ENCODE measurements at places on chromosomes 5 and 9.

DNA sequence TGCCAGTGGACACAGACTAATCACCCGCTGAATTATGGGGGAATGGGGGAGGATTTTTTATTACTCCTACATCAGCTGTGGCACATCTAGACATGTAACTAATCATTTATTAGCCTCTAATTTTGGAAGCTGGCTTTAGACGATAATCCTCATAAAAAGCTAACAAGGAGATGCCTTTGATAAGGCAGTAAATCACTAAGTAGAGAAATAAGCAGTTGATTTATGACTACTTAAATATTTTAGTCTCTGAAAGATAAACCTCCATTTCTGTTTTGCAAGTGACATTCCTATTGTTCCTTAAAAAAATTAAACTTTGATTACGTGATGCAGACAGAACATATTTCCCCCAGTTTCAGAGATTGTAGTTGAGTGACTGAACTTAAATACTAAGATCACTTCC is 206.4 kb upstream of the CDKN2B start:
- DNase-seq = no peak

DNA sequence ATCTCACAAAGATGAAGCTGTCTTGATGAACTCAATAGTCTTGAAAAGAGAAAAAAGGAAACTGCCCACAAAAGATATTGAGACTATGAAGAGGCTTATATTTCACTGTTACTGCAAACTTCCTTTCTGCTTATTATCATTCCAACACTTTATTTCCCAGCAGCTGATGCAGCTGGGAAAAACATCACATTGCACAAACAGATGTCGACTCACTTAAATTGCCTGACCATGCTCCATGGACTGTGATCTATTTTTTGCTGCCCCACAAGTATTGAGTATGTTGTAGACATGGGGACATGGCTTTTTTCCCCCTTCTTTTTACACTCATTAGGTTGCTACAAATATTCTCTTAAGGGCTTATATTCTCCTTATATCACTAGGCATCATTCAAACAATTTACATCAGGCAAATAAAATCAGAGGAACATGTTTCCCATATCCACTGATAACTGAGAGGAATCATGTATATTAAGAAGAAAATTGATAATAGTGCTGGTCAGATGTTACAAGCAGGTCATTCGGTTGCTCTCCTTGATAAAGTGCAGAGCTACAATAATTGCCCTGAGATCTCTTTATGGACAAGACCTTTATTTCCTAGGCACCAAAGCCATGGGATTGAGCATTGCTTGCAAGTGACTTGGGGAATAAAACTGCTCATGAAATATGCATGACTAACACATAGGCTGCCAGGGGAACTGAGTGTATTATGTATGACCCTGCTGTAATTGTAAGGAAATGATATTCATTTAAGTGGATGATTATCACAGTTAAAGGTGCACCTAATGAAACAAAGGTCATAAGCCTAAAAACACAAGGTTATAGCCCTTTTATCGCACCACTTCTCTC is 509.9 kb downstream of the ZNF608 start:
- DNase-seq = no peak

DNA sequence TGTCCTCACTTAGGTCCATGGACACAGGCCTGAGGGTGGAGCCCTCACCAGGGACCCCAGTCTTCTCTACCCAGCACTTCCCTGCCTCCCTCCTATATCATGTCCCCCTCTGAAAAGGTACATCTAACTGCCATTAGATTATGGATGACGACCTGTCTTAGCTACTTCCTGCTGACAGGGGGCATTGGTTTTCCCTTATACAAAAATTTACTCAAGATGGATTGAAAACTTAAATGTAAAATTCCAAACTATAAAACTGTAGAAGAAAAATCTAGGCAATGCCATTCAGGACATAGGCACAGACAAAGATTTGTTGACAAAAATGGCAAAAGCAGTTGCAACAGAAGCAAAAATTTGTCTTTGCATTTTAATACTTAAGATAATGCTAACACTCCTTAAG is 623.2 kb upstream of the FAM174A start:
- no peak for DNase-seq

DNA sequence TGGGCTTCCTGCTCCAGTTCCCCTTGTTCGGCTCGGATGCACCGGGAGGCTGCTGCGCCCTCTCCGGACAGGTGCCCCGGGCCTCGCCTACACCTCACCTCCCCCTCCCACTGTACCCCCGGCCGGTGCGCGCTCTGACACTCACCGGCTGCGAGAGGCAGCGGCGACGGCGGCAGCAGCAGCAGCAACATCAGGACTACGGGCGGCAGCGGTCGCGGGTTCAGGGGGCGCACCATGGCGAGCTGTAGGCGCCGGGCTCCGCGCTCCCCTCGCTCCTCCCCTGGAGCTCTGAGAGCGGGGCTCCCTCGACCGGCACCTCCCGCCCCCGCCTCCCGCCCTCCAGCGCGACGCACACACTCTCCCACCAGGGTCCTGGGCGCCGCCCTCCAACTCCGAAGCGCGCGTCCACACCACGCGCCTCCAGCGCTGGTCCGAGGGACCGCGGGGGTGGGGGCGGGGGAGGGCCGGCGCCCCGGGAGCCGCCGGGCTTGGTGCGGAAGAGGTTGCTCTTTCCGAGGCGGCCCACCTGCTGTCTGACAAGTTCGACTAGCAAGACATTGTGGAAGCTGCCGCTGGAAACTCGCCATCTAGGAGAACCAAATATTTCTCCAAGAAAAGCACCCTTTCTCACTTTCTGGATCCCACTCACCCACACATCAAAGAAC is at the start of gene GFRA3:
Gene GFRA3, minus strand, starts transcription at position 433 of the 665 bp plus-strand sequence. Its CDS starts 197 bp downstream, at position 236.
- peak; percentile 56 for DNase-seq

GRCh38 chr5:158877124-158877581 is 222.6 kb downstream of the EBF1 start:
- DNase-seq = no peak

DNA sequence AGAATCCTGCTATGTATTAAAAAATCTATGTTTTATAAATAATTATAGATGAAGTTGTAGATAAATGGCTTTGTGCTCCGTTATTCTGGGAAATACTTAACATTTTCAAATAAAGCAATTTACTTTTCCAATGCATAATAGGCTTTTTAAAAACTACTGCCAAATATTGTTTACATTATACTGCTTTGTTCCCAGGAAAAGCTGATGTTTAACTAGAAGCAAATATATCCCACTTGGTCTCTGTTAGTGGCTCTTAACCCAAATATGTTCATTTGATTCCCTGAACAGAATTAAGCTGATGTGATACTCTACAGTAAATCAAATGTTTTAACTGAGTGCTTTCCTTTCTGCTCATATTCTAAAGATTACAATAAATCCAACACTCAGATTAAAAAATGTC is 326.3 kb downstream of the SLCO4C1 start:
- DNase-seq = peak; percentile 21

DNA sequence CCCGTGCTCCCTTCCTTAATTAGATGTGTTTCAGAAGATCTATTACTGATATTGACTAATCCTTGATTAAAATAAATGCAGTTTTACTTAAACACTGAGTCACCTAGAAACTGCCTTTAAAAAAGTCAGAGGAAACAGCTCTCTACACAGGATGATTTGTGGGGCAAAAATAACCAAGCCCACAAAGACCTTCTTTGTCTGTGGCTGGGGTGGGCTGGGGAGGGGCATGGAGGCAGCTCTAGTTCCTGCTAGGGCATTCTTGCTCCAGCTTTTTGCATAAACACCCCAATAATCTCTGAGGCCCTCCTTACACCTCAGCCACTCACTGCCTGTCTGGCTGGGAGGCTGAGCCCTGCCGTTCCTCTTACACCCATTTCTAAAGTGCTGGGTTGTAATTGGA is 227.6 kb upstream of the DAP start:
- DNase-seq = no peak

DNA sequence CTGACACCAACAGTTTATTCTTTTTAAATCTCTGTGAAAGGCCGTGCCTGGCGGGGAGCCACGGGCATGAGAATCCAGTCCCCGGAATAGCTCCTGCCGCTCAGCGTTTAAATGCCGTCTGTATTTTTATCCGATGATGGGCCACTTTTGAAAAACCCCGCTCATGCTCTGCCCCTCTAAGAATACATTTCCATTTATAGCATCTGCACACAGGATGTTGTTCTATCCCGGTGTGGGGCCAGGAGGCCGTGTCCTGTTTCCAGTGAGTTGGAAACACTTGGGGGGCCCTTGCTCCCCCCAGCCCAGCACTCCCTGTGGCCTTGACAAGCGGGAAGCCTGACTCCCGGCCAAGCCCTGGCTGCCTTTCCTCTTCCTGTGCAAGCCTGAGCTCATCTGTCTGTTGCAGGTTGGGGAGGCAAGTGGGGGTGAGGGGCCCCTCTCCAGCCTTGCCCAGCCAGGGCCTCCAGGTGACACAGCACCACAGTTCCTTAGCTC is 39.0 kb downstream of the ERGIC1 start:
- DNase-seq = no peak

GRCh38 chr5:180399401-180400215 is 46.5 kb upstream of the GFPT2 start:
- no peak for DNase-seq

DNA sequence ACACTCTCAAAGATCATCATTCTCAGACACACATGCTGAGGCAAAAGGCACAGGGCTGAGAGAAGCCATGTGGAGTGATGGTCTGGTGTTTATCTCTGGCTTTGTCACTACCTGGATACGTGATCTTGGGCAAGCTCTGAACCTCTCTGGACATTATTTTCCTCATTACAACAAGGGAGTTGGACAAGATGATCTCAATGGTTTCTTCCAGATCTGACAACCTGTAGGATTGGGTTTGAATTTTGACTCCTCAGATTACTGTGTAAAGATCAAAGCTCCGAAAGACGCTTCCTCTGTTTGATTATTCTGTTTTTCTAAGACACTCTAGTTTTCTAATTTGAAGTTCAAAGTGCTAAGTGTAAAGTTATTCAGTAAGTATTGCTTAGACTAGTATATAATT is 20.0 kb downstream of the NUDT2 start:
- no peak for DNase-seq

- DNase-seq = no peak
Measured at GRCh38 chr5:87127956-87128687, 139.6 kb upstream of the RASA1 start.

DNA sequence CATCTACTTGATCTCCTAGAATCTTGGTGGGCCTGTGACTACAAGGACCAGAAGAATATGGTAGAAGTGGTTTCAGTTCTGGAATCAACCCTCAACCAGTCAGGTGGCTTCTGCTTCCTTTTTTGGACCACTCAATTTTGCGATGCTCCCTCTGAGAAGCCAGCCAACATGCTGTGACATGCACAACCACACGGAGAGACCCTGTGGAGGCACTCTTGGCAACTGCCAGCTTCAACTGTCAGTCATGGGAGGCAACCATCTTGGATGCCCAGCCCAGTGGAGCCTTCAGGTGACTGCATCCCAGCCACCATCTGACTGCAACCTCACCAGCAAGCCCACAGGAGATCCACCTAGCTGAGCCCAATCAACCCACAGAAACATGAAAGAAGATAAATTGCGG is 137.3 kb downstream of the FAM114A2 start:
- no peak for DNase-seq

DNA sequence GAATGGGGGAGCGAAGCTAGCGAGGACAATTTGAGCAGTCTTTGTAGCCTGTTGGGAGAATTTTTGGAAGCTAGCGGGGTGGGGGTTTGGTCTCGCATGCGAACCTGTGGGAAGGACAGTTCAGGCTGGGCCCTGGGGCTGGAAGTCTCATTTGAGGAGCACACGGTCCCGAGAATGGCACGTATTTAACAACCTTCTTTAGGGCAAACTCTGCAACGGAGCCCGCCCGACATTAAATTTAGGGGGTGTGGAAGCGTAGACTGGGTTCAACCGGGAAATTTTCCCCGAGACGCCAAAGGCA is 35.2 kb upstream of the NFIB start:
- DNase-seq = peak; percentile 19

DNA sequence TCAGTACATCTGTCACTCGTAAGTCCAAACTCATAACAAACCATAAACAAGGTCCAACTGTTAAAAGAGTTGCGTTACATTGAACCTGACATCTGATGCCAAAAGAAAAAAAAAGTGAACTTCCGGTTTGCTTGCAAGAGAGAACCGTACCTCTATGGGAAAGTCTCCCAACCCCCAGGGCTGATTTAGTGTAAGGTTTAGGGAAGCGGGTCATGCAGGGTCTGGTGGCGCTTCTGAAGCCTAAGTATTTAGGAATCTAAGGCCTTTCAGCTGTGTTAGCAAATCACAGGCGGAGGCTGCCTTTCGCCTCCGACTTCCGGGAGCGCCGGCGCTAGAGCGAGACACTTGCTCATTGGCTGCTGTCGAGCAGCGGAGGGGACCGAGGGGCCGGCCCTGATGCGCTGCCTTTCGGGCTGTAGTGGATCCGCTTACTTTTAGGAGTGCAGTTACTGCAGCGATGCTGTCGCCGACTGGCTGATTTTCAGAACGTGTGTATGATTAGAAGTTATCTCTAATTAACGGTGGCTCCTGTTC is 12.0 kb upstream of the GNPDA1 start:
- DNase-seq = peak; percentile 96

DNA sequence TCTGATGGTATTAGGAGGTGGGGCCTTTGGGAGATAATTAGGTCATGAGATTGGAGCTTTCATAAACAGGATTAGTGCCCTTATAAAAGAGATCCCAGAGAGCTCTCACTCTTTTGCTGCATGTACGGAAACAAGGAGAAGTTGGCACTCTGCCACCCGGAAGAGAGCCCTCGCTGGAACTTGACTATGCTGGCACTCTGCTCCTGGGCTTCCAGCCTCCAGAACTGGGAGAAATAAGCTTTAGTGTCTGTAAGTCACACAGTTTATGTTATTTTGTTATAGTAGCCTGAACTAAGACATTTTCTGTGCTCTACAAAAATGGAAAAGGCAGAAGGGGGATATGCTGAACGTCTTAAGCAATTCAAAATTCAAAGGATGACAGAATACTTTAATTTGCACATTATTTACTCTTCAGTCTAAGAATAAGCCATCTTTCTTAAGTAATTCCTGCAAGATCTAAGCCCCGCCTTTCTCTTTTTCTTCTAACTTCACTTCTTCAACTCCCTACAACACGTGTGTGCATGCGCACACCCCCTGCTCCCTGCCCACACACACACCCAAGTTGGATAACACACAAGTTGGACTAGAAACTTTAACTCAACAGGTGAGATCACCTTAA is 17.3 kb downstream of the NFIB start:
- DNase-seq = no peak
